ENCODE measurements at places on chromosomes 4 and X. TPM values are rescaled to one million over a fixed set of nuclear protein-coding genes. Genes with fewer than 3 reads are reported as not detected.

- DNase-seq: no peak
These were observed 1159.5 kb downstream of the ADGRL3 start for GRCh38 chr4:62359441-62360155.

Gene TSPAN7
- not detected for total RNA-seq

- DNase-seq: no peak
These were observed 771 bp upstream of the RBPJ start for GRCh38 chr4:26319949-26320537.

- DNase-seq: no peak
These were observed 425.0 kb downstream of the MID1IP1 start for GRCh38 chrX:39226251-39226650.

DNA sequence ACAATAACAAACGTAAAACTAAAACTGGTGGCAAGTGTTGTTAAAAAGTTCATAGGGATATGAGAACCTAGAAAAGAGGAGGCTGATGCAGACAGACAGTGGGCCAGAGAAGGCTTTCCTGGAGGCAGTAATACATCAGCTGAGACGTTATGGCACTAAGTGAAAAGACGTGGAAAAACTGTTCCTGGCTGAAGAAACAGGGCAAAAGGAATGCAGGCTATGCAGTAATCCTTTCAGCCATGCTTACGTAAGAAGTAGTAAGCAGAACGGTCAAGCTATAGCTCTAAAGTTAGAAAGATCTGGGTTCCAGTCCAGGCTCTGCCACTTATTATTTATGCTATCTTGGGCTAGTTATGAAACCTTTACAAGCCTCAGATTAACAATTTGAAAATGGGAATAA, 6.4 kb downstream of the LAMTOR3 start:
- no peak for DNase-seq

- no peak for DNase-seq
These were observed 354.5 kb upstream of the BOD1L1 start for GRCh38 chr4:13982010-13982409.

- peak; percentile 80 for DNase-seq
These were observed 43.8 kb downstream of the WWC2 start for GRCh38 chr4:183142571-183143550.

DNA sequence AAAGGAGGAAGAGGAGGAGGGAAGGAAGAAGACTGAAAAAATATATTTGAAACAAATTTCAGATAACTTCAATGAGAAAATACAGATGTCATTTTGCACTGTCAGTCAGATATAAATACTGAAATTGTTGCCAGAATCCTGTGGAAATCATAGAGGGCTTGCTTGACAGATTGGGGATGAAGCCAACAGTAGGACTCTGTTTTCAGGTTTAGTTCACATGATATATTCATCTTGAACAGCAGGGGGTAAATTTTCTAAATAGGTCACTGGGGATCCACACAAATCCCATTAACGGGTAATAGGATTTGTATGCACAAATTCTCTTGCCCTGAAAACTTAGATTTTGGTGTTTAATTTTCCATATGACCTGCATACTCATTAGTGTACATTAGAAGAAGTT, 103.3 kb upstream of the PCDH18 start:
- DNase-seq: no peak

DNA sequence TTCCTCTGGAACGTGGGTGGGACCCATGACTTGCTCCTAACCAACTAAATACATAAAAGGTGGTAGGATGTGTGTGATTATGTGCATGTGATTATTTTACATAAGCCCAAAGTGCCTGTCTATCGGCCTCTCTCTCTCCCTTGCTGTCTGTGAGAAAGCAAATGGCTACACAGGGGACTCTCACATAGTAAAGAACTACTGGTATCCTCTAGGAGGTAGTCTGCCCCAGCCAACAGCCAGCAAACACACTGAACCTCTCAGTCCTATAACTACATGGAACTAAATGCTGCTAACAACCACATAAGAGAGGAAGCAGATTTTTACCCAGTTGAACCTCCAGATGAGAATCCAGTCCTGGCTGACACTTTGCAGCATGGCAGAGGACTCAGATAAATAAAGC, 1249.4 kb downstream of the ADGRL3 start:
- no peak for DNase-seq

Gene HMX1
- total RNA-seq: 7.5 TPM

GRCh38 chr4:95038791-95039190, 281.0 kb downstream of the BMPR1B start:
- DNase-seq: no peak

- DNase-seq: no peak
These were observed 49.0 kb upstream of the VEGFC start for GRCh38 chr4:176841711-176842112.

Gene SHOX
- not detected for total RNA-seq

DNA sequence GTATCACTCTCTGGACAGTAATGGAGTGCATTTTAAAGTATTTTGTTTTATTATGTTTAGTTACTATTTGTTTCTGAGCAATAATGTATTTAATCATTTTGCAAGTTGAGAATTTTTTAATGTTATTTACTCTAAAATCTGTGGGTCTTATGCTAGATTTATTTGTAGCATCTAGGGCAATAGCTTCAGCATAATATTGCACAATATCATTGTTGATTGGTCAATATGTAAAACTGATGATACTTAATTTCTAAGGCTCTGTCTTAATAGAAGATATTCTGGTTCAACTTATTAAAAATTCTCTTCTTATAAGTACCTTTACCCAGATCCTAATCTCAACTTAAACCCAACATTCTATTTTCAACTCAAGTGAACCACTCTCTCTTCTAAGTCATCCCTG, 11.5 kb downstream of the SFRP2 start:
- DNase-seq: no peak

- no peak for DNase-seq
These were observed 45.5 kb downstream of the OPHN1 start for GRCh38 chrX:68387776-68388175.

- DNase-seq: no peak
These were observed 1.5 kb downstream of the TRIM2 start for GRCh38 chr4:153205757-153206156.

GRCh38 chr4:53444954-53445353, 67.5 kb downstream of the FIP1L1 start:
- DNase-seq: no peak

DNA sequence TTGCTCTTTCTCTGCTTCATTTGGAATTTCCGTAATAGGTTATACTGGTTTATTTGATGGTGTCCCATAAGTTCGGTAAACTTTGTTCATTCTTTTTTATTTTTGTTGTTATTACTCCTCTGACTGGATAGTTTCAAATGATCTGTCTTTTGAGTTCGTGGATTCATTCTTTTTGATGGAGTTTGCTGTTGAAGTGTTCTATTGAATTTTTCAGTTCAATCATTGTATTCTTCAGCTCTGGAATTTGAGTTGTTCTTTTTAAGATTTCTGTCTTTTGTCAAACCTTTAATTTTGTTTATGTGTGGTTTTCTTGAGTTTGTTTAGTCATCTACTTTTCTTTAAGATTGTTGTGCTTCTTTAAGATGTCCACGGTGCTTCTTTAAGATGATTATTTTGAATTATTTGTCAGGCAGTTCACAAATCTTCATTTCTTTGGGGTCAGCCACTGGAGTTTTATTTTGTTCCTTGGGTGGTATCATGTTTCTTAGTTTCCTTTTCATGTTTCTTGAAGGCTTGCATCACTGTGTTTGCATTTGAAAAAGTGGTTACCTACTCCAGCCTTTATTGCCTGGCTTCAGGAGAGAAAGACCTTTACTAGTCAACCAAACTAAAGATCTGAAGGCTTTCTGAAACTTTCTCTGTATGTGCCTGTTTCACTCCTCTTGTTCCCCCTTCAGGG, 154.8 kb upstream of the ANXA3 start:
- DNase-seq: no peak

- DNase-seq: no peak
These were observed 119.8 kb upstream of the TEX13D start for GRCh38 chrX:124212622-124213021.

DNA sequence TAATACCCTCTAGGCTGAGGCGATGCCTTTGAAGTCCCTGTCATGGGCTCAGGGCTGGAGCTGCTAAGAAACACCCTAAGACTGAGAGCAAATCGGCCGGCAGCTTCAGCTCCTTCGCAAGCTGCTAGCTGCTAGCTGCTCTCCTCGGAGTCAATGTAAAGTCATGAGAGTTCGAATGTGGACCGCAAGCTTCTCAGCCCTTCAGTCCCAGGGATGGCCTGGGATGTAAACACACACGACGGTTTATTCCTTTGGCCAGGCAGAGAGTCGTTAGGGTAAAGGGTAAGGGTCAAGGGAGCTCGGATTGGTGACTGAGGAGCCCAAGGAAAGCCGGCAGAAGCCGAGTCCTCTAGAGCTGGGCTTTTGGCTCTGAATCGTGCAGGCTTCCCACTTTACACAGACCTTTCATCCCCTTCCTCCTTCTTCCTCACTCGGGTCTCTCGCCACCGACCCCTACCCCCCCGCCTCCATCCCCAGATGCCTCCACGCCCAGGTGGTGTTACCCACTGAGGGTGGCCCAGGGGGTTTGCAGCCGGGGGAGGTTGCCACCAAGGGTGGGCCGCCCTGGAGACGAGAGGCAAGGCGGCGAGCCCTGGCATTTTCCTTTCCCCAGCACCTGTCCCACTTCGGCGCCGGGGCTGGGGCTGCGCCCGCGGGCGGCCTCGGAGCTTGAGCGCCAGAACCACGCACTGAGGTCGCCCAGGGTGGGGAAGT, 3.1 kb upstream of the BCORL1 start:
- DNase-seq: no peak

All from MG63 (cell line).